Activated naive CD4-positive, alpha-beta T cell (primary cell): ENCODE measurements at places on chromosomes 6 and 20.

DNA sequence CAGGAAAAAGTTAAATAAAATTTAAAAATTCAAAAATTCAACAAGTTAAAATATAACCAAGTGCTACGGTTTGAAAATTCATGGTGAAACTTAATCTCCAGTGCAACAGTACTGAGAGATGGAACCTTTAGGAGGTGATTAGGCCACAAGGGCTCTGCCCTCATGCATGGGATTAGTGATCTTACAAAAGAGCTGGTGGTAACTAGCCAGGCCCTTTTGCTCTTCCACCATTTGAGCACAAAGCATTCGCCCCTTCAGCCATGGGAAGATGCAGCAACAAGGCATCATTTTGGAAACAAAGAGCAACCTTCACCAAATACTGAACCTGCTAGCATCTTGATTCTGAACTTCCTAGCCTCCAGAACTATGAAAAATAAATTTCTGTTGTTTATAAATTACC lies 80.9 kb downstream of the RNGTT start:
- no peak for DNase-seq

DNA sequence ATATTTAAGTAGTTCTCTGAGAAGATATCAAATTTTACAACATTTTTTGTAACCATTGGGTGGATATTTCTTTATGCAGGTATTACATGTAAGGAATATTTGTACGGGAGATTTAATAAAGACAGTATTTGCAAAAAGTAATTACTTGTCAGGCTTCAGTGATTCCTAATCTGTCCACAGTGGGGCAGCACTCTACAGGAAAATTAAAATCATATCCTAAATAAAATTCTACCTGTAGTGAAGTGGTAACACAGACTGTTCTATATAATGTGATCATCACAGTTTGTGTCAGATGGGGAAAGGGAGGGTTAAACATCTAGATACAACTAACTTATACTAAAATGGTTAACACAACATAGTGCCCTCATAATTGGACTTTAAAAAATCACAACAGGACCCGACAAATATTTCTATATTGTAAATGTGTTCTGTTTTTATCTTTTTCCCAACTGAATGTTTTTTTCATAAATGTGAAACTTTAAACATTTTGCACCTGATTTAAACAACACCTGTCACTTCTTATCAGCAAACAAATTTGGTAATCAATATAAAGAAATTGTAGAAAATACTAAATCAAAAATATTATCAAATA lies 145.6 kb upstream of the MANEA start:
- DNase-seq = no peak

DNA sequence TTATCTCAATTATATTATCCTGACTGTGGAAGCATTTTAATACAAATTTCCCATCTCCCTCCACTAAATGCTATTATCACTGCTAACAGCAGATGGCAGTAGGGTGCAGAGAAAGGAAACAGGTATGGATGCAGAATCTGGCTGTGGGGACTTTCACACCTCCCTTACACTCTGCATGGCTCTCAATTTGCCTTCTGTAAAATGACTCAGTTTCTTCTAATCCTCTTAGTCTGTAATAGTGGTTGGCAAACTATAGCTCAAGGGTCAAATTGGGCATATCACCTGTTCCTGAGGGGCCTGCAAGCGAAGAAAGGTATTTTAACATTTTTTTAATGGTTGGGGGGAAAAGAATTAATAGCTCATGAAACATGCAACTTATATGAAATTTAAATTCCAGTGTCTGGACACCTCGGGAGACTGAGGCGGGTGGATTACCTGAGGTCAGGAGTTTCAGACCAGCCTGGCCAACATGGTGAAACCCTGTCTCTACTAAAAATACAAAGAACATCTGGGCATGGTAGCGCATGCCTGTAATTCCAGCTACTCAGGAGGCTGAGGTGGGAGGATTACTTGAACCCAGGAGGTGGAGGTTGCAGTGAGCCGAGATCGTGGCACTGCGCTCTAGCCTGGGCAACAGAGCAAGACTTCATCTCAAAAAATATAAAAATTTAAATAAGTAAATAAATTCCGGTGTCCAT lies 83.5 kb downstream of the ZMYND8 start:
- no peak for DNase-seq

- DNase-seq = no peak
Observed at GRCh38 chr20:53220482-53221307, 248.5 kb downstream of the TSHZ2 start.

GRCh38 chr6:11744101-11744500 lies 34.5 kb downstream of the ADTRP start:
- DNase-seq = no peak

DNA sequence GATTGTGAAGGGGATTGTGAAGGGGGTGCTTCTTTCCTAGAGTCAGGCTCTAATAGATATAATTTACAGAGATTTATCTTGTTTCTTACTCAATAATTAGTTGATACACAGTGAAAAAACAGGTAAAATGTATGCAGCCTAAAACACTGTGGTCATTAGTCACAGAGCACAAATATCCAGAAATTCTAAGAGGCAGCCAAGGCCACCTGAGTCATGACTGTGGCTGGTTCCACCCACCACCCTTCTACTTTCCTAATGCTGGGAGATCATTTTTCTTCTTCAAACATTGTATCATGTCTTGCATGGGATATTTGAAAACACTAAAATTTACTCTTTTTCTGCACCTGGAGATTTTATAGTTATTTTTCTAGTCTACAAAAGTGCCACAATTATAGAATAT lies 181.6 kb downstream of the OTOR start:
- no peak for DNase-seq

DNA sequence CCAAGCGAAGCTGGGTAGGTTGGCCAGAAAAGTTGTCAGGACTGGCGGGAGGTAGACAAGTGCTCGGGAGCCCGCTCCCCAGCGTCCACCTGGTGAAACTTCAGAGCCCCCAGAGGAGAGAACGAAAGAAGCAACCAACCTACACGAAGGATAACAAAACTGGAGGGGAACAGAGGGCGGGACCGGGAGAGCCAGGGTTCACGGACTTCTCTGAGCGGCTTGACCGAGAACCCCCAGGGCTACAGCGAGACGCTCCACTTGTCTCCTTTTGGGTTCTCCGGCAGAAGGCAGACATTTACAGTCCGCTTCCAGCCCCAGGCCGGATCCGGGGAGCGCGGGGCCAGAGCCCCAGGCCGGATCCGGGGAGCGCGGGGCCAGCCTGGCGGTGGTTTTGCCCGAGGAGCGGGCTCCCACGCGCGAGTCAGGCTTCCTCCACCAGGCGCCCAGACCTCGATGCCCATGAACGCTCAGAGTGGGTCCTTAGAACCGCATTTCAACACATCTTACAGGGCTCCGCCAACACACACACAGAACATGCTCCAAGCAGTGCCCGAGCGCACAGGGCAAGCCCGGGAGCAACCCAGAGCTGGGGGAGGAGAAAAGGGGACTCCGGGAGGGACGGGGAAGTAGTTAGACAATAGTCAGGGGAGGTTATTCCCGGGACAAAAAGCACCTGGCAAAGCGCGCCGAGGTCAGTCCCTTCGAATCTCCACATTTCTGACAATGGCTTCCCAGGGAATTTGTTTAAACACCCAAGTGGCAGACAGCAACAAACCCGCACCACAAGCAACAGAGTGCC lies 1.1 kb downstream of the PTPRK start:
- DNase-seq = no peak

DNA sequence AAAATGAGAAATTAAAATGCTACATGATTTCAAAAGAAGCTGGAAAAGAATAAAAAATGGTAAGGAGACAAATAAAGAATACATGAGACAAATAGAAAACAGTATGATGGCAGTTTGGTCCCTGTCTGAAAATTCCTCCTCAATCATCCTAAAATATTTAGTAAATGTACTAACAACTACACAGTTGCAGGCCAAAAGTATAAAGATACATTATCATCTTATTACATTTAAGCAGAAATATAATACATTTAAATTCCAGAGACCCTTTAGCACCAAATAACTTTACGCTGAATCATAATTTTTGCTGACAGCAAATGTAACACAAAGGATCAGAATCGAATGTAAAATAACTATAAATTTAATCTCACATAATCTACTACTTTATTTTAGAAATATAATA lies 4.4 kb downstream of the HMGCLL1 start:
- DNase-seq = no peak

- no peak for DNase-seq
Observed at GRCh38 chr20:1861347-1861976, 33.7 kb upstream of the SIRPA start.

DNA sequence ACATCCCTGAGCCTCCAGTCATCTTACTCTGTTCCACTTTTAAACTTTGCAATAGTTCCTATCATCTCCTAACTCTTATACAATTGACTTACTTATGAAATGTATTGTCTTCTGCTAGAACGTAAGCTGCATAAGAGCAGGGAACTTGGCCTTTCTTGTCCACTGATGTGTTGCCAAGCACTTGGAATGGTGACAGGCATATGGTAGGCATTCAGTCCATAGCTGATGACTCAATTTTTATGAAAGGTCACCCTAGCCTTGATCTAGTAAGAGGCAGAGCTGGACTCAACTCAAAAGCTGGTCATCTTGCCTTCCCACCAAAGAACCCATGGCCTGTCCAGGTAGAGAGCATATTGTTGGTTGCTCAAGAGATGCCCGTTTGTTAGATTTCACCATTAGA lies 82.4 kb upstream of the FAM184A start:
- DNase-seq = no peak

DNA sequence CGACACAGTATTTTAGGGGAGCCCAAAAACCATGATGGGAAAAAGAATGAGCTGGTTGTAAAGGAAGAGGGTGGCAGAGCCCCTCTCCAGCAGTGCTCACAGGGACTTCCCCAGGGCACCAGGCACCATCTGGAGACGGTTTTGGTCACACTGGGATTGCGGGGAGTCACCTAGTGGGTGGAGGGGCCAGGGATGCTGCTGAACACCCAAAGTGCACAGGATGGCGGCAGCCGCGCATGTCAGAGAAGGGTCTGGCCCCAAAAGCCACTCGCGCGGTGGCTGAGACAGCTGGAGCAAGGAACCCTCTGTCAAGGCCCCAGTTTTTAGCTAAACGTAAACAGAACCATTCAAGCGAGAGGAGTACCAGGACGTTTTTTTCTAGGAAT lies 10.8 kb downstream of the CTSZ start:
- no peak for DNase-seq

DNA sequence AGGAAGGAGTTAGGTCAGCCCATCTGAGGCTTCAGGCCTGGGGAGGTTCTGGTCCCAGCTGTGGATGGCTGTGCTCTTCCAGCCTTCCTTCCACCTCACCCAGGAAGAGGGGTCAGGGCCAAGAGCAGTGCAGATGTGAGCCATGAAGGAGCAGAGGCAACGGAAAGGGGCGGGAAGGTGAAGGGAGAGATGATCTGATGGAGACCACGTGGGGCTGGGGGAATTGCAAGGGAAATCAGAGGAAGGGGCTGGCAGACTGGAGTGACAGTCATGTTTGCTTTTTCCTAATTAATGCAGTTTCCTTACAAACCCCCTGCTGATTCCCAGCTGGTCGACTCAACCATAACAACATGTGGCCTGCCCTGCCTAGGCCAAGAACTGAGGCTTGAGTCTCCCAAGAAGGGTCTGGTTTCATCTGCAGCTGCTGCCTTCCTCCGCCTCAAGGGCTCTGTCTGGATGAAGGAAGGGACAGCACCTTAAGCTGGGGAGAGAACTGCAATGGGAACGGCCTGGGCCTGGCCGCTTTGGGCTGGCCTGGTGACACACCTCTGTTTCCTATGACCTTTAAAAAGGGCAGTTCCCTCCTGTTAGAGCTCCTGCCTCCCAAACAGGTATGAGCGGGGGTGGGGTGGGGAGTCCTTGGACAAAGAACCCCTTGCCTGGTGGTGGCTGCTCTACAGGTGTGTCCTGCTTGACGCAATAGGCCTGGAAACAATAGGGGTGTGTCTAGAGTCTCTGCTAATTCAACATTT lies 7.8 kb upstream of the MRPS18A start:
- no peak for DNase-seq

DNA sequence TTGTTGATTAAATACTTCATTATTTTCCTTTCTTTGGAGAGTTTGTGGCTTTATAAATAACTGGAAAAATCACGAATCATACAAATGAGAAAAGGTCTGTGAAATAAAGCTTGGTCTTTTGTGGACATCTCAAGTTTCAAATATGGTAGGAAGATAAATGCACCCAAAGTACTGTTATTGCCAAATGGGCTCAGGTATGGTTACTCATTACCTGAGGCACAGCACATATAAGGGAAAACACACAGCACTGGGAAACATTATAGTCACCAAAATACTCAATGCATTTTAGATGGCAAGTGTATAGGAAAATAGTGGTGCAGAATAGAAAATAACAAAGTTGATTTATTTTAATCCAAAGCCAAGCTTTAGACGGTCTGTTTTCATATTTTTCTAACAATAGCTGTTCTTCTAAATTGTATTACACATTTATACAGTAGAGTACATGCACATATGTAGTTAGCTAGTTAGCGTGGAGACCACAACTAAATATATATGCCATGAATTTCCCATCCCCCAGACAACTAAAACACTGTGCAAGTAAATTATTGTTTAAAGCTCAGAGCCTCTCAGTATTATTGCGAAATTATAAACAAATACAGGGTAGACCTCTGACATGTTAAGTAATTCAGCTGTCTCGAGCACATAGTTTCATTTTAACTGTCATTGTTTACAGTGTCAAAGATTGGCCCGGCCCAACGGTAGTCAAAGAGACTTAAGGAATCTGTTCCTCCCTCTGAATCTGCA lies 336.0 kb downstream of the SYNE1 start:
- DNase-seq = no peak

DNA sequence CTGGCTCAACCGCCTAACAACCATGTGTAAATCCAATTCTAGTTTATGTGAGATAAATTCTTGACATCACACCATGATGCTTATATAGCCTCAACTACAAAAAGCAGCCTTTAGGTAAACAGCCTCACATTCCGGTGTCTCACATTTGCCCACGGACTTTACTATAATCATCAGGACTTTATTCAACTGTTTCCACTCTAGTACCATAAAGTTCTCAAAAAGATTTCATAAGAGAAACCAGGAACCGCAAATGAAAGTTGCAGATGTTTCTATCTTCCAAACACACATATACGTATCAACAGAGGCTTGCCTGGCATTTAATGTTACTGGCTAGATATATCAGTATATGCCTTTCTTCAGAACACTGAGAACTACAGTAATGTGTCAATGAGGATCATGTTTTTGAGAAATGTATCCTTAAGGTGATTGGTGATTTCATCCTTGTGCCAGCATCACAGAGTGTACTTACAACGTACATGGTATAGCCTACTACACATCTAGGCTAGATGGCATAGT lies 80.0 kb downstream of the EPB41L2 start:
- no peak for DNase-seq

- DNase-seq = no peak
Observed at GRCh38 chr6:84033523-84034451, at the start of gene MRAP2. Gene MRAP2 (plus strand): TSS chr6:84033772. CDS start chr6:84055319, 21,547 bp downstream.

DNA sequence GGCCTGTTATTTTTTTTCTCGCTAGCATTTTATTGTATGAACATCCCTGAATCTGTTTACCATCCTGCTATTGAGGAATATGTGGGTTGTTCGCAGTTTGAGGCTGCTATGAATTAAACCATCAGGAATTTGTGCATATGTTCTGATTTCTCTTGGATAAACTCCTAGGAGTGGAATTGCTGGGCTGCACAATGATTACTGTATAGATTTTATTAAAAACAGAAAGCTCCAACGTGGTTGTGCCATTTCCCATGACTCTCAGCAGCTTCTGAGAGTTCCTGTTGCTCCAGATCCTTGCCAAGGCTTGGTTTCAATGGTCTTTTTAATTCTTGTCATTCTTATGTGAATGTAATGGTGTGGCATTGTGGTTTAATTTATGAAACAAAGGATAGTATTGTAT lies 75.1 kb downstream of the EDN3 start:
- no peak for DNase-seq
